Body of pancreas (tissue), 4 donors: ENCODE measurements at places on chromosomes 16 and 17. TPM values are rescaled to one million over a fixed set of nuclear protein-coding genes. Genes with fewer than 3 reads are reported as not detected.
A peak's percentile ranks its signal among the peaks of the same experiment; 100 is the strongest.

The ALOX15 gene
- not detected for total RNA-seq

The C17orf100 gene
- 3.3 TPM for total RNA-seq

The TSPAN10 gene
- 5.3 TPM for total RNA-seq

The CLDN9 gene
- total RNA-seq, result 11.2 TPM

DNA sequence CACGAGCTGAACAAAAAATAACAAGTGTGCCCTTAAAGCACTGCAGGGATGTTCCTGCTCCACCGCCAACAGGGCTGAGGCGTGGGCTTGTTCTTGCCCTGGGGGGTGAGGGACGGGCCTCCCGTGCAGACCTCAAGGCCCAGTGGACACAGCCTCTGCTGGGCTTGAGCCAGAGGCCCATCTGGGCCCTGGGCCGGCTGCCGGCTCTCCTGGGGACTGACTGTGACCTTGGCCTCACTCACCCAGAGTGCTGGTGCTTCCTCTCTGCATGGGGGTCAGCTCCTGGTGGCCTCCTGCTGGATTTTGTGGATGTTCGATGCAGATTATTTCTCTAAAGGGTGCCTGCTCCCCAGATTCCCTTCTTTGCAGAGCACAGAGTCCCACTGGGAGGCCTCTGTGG lies 54.2 kb upstream of the CDR2 start:
- DNase-seq, result peak; percentile 39

- DNase-seq, result no peak
Observed at GRCh38 chr16:73912850-73913249, 383.8 kb upstream of the PSMD7 start.

DNA sequence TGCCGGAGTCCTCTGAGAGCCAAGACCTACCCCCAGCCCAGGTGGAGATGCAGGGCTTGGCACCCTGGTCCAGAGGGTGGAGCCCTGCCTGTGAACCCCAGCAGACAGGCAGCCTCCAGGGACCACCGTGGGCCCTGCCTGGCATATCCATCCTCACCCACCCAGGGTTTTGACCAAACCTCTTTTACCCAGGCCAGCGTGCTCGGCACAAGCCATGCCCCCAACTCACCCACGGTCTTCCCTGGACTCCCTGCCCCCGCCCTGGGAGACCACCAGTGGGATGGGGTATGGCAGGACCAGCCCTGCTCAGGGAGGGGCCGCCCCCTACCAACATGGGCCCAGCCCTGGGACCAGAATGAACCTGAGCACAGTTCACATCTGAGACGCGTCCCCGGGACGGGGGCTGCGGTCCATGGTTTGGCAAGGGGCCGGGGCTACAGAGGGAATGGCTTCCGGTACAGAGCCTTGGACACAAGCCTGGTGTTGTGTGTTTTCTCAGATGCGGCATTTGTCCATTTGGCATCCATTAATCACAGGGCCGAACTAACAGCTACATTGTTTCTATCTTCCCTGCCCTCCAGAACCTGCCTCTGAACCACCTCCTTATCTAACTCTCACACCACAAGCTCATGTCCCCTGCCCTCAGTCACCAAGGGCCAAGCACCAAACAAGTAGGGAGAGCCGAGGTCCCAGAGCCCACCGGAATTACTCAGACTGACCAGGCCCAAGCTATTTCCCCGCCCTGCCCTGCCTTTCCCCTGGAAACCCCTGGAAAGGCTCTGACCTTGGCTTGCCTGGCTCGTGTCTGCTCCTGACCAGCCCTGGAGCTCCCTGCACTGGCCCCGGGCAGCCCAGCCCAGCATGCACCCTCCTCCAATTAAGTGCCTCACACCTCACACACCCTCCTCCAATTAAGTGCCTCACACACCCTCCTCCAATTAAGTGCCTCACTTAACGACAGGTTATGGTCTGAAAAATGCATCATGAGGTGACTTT lies 14.1 kb downstream of the HS3ST6 start:
- no peak for DNase-seq

GRCh38 chr16:13070268-13070667 lies 168.9 kb downstream of the SHISA9 start:
- DNase-seq, result peak; percentile 33

DNA sequence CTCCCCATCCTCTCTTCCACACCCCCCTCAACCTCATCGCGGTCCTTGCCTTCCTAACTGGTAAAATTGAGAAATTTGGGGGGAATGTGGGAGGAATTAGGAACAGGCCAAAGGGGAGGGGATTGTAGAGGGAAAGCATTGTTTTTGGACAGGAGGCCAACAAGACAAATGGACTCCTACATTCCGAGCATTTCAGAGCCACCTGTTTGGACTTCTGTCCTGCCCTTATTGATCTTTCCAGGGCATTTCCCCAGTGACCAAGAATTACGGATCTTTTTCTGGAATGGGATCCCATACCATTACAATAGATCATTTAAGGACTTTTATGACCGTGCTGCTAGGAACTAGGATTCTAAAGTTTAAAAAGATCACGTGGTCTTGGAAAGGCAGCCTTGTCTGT lies 221.3 kb upstream of the ASIC2 start:
- no peak for DNase-seq
